AML-193 (cell line): ENCODE measurements at places on chromosomes 1 and 21.
A peak's percentile ranks its signal among the peaks of the same experiment; 100 is the strongest.

GRCh38 chr1:94753171-94753972, 66.8 kb upstream of the SLC44A3 start:
- no peak for DNase-seq

- DNase-seq, result no peak
Observed at GRCh38 chr1:71717186-71717585, 565.2 kb downstream of the NEGR1 start.

GRCh38 chr1:6612641-6613360, 730 bp upstream of the PHF13 start:
- DNase-seq, result peak; percentile 47

DNA sequence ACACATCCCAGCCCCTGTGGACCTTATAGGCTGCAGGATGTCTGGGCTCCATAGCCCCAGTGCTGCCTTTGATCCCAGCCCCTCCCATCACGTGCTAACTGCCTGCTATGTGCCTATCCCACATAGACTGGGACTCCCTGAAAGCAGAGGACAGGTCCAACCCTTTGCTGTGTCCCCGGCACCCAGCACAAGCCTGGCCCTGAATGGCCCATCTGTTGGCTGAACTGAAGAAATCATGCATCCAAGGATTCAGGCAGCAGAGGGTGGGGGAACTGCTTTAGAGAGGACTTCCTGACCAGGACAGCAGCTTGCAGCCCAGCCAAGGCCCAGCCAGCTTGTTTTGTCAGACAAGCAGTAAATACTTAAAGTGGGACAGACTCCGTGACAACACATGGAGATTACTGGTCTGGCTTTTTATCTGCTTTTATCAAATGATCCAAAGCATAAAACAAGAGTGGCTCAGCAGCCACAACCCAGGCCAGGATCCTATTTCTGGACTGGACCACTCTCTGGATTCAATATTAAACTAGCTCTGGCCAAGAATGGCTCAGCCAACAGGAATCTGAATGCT, 69.3 kb downstream of the GLIS1 start:
- no peak for DNase-seq

DNA sequence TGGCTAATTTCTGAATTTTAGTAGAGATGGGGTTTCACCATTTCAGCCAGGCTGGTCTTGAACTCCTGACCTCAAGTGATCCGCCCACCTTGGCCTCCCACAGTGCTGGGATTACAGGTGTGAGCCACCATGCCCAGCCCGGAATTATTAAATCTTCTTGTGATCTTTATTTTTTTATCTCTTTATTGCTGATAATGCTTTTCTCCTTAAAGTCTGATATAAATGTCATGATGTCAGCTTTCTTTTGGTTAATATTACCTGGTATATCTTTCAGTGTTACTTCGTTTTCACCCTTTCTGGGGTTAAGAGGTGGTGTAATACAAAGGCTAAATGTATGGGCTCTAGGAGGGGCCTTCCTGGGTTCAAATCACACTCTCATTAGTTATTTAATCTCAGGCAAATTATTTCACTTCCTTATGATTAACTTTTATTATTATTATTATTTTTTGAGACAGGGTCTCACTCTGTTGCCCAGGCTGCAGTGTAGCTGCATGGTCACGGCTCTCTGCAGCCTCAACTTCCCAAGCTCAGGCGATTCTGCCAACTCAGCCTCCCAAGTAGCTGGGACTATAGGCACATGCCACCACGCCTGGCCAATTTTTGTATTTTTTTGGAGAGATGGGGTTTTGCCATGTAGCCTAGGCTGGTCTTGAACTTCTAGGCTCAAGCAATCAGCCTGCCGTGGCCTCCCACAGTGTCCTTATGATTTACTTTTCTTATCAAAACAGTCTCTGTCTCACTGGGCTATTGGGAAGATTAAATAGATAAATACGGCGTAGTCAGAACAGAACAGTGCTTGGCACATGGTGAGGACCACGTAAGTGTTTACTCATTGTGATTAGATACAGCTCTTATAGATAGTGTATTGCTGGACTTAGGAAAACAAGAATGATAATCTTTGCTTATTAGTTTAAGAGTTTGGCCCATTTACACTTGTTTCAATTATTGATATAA, 216.5 kb downstream of the URB2 start:
- DNase-seq, result no peak

DNA sequence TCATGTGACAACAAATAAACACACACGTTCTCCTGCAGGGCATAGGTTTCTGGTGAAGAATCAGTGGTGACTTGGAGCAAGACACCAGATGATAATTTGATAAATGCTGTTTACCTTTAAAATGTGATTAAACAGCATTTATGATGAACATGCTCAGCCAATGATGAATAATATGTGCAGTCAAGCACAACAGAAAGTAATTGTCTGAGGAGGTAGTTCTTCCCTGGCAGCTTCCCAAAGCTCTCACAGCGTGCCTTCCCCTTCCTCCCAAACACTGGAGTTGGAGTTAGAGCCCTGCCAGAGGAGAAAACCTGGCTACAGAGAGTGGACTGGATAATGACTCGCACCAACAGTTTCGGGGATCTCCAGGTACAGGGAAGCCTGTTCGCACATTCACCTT, 463.5 kb downstream of the SMYD3 start:
- no peak for DNase-seq

- no peak for DNase-seq
Observed at GRCh38 chr1:205172729-205173366, 38.7 kb downstream of the DSTYK start.

- no peak for DNase-seq
Observed at GRCh38 chr1:216183007-216183406, 240.2 kb downstream of the USH2A start.

DNA sequence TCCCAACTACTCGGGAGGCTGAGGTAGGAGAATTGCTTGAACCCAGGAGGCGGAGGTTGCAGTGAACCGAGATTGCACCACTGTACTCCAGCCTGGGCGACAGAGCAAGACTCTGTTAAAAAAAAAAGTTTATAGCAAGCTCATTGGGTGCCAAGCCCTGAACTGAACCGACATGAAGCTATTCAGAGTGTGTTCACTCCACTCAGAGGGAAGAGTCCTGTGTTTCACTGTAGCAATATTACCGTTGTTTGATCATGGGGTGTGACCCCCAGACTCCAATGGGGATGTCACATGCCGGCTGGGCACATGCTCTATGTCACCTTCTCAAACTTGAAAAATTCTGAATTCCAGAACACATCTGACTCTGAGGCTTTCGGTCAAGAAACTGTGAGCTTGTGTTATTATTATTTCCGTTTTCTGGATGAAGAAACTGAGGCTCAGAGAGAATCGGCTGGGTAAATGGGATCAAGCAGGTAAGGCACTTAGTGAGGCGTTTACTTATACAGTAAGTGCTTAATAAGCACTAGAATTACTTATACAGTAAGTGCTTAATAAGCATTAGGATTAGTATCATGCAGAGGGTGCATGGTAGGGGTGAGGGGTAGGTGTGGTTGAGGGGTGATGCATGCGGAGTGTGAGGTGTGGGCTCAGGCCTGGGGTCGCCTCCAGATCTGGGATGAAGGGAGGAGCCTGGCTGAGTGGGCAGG, 36.2 kb downstream of the HSPG2 start:
- DNase-seq, result no peak

GRCh38 chr21:23968722-23969647, 1638.3 kb downstream of the MRPL39 start:
- peak; percentile 94 for DNase-seq

DNA sequence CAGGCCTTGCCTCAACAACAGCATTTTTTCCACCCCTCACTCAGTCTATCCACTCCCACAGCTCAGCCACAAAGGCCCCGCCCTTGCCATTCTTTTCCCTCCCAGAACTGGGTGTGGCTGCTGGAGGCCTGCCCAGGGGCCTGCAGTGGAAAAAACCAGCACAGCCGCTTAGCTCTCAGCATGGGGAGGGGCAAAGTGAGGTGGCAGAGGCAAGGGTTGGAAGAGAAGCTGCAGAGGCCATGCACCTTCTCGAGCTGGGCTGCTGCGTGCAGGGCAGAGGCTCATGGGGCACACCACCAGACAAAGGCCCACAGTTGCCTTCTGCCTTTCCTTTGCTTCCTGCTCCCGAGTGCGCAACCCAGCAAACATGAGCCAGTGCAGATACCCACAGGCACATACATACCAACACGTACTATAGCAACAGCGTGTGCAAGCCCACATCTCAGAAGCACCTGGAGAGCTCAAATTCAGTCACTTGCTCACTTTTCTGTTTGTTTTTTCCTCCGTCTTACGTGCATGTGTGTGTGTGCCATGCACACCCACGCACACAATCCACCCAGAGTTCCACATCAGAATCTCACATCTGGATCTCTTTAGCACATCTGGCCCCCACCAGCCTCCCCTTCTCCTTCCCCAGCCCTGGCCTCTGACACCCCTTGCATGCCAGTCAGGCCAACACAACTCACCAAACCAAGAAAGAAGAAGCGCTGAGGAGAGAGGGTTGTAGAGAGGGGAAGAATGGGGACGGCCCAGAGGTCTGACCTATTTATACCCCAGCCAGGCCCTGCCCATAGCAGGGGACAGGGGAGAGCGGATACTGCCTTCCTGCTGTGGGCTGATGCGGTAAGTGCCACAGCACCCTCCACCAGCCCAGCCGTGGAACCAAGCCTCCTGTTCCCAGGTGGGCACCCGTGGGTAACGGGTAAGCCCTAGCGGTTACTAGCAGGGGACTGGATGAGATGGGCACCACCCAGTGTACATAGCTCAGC, at the start of gene S100A4:
Gene S100A4 (minus strand): TSS at position 740 of the 989 bp plus-strand sequence. CDS start 1,012 bp downstream, outside the sequence.
- DNase-seq, result peak; percentile 82

GRCh38 chr1:23751050-23751814, 8.0 kb downstream of the ELOA start:
- DNase-seq, result peak; percentile 47

GRCh38 chr1:40478276-40478675, 1.2 kb downstream of the ZFP69 start:
- no peak for DNase-seq

DNA sequence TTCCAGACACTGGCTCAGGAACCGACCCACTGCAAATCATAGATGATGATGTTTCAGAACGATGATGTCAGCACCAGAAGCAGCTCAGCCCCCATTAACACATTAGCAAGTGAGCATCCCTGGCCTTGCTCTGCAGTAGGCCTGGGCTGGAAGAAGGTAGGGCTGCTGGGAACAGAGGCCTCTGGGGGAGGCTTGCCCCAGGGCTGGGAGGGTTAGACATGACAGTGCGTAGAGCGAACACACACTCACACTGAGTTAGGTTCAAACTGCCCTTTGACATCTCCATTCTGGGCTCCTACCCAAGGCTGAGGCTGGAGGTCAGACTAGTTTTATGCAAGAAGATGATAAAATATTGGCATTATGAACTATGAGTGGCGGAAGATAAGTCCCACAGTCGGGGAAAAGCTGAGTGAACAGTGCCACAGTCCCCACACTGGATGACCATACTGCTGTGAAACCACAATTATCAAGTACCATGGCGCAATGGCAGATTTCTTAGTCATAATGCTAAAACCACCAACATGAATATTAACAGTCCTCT, 91.1 kb downstream of the DMRTB1 start:
- no peak for DNase-seq

DNA sequence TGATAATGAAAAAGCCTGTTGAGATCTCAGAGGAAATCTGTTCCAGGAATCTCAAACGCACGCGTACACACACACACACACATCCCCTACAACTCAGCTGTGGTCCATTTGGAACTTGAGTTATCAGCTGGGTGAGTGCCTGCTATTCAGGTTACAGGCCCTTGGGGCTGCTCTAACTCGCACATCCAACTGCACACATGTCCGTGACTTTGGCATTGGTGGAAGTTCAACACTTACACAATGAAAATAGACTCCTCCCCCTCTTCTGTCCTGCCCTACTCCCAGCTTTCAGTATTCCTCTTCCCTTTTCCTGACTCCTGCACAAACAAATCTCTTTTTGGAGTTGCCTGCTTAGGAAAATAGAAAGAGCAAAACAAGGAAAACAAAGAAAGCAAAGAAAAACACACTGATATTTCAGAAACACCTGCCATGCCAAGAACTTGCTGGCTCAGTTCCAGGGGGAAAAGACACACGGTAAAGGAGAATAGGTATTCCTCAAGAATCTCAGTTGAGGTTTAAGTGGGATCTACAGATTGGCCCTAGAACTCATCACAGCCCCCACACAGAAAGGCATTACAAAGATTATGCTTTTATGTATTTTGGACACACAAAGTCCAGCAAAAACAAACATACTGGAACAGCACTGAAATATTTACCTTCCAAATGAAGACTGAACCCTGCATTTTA, 140.9 kb downstream of the TGFBR3 start:
- no peak for DNase-seq
